ENCODE measurements at places on chromosomes 3 and 15.
A peak's percentile ranks its signal among the peaks of the same experiment; 100 is the strongest.

- no peak for DNase-seq
These were observed 68.0 kb downstream of the ATP2B2 start for GRCh38 chr3:10437272-10437994.

DNA sequence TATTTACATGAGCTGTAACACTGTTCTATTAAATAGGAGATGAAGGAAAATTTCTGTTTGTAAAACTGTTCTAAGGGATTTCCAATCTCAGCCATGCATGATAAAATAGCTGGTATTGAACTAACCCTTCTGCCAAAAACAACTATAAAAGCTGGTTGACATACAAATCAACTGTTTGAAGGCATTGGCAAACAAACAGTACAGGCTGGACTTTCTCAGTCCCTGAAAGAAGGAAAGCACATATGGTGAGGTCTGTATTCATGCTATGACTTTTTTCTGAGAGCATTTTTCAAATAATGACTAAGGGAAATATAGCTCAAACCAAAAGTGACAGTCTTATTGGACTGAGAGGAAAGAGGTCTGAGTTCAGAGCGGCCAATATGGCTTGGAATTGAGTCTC is 117.0 kb upstream of the CCDC54 start:
- no peak for DNase-seq

DNA sequence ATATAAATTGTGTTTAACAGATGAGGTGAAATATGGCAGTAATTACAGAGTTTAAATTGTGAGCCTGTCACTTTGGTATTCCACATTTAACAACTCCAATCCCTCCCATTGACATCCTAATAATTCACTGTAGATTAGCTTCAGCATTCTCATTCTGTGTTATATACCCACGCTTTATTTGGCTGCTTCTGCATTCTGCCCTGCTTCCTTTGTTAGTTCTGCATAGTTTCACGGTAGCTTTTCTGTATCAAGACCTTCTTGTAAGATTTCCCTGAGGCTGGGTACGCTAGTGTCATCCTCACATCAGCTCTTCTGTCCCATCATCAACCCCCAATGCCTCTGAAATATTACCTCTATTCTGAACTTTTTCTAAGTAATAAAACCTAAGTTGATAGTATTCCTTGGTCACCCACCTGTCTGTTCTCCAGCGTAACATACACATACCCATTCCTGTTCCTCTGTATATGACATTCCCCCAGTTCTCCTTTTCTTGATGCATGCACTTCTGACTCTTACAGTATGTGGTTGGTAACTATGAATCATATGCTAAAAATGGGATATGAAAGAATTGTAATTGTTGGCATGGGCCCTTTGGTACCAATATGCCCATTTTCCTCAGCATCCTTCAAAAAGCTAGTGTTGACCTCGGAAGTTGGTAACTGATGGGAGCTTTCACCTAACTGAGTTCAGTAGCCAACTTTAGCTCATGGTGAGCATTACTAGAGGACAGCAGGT is 171.2 kb downstream of the KLHL25 start:
- DNase-seq, result no peak

DNA sequence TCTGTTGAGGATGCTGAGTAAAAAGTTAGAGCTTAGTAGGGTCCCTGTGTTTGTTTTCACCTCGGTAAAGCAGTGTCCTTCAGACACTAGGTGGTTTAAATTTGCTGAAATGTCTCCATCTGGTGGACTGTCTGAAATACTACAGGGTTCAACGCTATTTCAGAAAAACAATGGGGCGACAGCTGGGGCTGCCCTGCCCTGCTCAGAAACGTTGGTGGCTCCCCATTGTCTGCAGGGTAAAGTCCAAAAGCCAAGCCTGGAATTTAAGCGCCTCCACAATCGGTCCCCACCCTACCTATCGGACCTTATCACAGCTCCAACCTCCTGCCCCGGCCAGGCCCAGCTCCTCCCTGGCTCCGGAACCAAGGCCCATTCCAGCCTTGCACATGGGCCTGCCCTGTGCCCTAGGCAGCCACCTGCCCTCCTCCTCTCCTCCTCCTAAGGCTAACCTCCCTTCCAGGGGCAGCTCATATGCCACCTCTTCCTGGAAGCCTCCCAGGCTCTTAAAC is 4.3 kb upstream of the TSEN2 start:
- peak; percentile 38 for DNase-seq

DNA sequence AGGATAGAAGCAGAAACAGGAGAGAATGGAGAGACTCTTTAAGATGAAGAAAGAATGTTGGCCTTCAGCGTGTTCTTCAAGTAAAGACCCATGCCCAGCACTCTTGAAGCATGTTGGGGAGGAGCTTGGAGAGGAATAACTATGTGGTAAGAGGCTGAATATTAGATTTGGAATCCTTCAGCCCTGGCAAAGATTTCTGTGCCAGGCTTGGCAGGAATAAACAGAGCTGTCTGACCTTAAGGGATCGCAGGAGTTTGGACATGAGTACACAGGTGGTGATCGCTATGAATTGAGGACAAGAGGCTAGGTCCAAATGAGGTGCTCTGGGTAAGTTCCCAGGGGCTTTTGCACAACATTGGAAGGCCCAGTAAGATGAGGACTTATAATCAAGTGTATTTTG is 132.6 kb upstream of the TBL1XR1 start:
- DNase-seq, result no peak

GRCh38 chr3:12456441-12456840 is 27.8 kb upstream of the TSEN2 start:
- DNase-seq, result no peak

GRCh38 chr15:72933976-72934375 is 118.3 kb upstream of the NEO1 start:
- no peak for DNase-seq

DNA sequence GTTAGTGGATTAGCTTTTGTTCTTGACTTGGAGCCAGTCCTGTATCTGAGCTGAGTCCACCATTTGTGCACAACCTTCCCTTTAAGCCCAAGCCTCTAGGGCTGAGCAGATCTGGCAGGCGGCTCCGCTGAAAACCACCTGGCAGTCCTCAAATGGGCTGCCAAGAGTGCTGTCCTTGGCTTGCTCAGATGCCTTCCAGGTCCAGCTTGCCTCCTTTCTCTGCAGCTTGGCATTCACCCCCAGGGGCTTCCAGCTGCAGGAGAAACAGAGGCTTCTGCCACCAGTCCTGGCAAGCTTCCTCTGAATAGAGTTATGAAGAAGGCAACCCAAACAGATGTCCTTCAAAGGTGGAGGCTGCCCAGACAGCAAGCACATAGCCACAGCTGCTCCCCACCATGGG is 96.7 kb downstream of the LRTM1 start:
- DNase-seq, result no peak

- DNase-seq, result no peak
These were observed 185.8 kb upstream of the BCL6 start for GRCh38 chr3:187931101-187931500.

- no peak for DNase-seq
These were observed 21.5 kb downstream of the FAM174B start for GRCh38 chr15:92634060-92634459.

- DNase-seq, result no peak
These were observed 391.9 kb upstream of the THBS1 start for GRCh38 chr15:39188930-39189329.

- DNase-seq, result no peak
These were observed 15.0 kb upstream of the LRRC34 start for GRCh38 chr3:169827712-169828111.

- no peak for DNase-seq
These were observed 145.6 kb downstream of the TCF12 start for GRCh38 chr15:57064033-57064432.

DNA sequence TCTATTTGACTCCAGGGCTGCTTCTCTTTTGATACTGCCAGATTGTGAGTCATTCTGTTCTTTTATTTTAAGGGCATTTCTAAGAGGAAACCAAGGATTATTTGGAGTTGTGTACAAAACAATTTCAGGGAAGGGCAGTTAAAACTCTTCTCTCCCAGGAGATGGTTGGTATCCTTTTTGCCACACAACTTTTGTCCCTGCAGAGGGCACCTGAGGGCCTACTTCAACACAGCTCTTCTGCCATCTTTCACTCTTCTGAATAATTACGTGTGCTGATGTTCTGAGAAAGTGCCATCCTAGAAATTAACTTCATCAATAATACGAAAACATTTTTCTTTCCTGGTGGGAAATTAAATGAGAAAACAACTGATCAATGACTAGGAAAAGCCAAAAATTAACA is 75.7 kb upstream of the GADL1 start:
- no peak for DNase-seq

DNA sequence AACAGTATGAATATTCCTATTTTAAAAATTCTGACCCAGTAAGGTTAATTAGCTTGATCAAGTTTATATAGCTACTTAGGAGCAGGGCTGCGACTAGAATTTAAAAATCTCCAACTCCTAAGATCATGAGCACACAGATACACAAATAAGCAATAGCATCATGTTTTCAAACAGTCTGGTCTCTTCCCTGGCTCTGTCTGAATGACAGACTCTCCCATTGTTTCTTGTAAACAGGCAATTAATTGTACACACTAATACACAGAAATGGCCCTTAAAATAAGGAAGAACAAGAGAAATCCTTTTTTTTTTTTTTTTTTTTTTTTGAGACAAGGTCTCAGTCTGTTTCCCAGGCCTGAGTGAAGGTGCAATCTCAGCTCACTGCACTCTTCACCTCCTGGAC is 1064.4 kb upstream of the CFAP20DC start:
- DNase-seq, result no peak

DNA sequence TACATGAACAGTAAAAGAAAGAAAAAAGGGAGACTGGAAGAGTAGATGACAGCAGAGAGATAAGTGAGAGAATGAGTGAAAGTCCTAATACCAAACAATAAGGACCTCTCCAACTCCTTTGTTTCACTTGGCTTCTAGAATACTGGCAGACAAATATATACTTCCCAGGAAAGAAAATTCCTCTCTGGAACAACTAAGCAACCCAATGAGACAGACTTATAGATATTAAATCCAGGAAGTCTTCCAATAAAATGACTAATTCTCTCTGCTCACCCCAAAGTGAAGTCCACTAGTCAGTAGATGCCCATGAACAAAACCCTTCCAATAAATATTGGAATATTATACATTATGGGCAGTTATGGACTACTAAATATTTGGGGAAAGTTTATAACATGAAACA is 114.2 kb downstream of the NEDD4 start:
- DNase-seq, result no peak

DNA sequence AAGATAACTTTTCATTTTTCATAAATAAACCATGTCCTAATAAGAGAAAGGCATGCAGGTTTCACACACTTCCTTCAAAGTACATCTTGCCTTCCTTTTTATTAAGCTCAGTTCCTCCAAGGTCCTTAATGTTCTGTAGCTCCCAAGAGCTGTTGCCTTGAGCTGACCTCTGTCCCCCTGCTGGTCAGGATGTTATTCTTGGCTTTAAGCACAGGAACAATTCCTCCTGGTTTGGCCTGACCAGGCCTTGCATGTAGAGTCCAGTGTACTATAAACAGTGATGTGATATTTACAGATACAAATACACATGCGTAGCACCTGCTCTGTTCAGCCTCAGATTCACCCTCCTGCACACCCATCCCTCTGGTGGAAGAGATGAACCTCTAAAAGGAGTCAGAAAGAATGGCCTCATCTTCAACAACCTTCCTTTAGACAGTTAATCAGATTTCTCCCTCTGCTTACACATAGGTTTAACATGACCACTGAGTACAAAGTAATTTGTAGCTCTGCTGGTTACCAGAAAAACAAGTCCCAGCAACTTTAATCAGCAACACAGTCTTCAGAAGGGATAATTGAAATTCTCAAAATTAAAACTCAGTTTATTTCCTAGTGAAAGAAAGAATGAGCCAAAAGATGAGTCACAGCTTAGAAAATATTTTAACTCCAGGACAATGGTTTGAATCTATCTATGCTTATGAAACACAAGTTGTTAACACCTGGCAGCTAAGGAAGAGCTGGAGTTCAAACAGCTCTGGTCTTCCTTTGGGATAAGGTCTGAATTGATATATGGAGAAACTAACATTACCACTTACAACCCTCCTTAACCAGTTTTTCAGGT is 46.5 kb downstream of the PTPN9 start:
- peak; percentile 44 for DNase-seq
